ENCODE measurements at places on chromosomes 5 and 9. TPM values are rescaled to one million over a fixed set of nuclear protein-coding genes. Genes with fewer than 3 reads are reported as not detected.

The WNK2 gene
- polyA plus RNA-seq: 124 TPM

The OR1J2 gene
- polyA plus RNA-seq: not detected

The TEK gene
- 12.0 TPM for polyA plus RNA-seq

The IRX1 gene
- polyA plus RNA-seq: 28.8 TPM

The LCN12 gene
- 6.5 TPM for polyA plus RNA-seq

The SLIT3 gene
- 22.5 TPM for polyA plus RNA-seq

The NEUROG1 gene
- not detected for polyA plus RNA-seq

Data from spinal cord (tissue), 10 donors.